ENCODE measurements at places on chromosomes 5 and 9. TPM values are rescaled to one million over a fixed set of nuclear protein-coding genes. Genes with fewer than 3 reads are reported as not detected.

The AGXT2 gene
- total RNA-seq: 0.23 TPM

The PCDHA9 gene
- total RNA-seq: 11.3 TPM

The FAXDC2 gene
- 4.6 TPM for total RNA-seq

The ZNF366 gene
- total RNA-seq: 2.1 TPM

The NMUR2 gene
- not detected for total RNA-seq

The FAM53C gene
- 29.1 TPM for total RNA-seq

The LHX3 gene
- not detected for total RNA-seq

The TNC gene
- 112 TPM for total RNA-seq

The ZNF300 gene
- 48.4 TPM for total RNA-seq

The BAAT gene
- total RNA-seq: 0.23 TPM

The ARSB gene
- total RNA-seq: 21.7 TPM
